Bone marrow (tissue), 2 donors: ENCODE measurements at places on chromosomes 11 and 22.
A peak's percentile ranks its signal among the peaks of the same experiment; 100 is the strongest.

GRCh38 chr11:113248702-113249490 lies 65.5 kb upstream of the TTC12 start:
- DNase-seq = no peak

DNA sequence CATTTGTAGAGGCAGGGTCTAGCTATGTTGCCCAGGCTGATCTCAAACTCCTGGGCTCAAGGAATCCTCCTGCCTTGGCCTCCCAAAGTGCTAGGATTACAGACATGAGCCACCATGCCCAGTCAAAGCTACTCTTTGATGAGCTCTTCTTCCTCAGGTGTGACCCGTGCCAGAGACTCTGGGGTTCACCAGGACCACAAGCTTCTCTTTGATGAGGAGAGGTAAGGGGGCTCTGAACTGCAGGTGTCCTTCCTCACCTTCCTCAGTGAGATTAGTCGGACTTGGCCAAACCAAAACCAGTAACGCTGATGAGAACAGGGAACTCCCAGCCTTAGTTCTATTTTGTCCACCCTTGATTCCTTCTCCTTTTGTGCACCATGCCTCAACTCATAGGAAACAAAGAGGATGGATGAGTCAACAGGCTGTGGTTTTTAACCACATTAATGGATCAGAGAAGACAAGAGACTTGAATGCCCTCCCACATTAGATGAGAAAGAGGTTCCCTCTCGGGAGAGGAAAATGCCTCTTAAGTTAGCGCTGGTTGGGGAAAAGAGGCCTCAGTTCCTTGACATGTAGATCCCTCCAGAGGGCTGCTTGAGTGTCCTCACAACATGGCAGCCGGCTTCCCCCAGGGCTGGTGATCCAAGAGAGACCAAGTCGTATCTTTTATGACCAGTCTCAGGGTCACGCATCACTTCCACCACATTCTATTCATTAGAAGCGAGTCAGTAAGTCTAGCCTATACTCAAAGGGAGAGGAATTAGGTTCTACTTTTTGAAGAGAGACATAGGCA lies 25.7 kb upstream of the CTR9 start:
- DNase-seq = peak; percentile 29

GRCh38 chr22:26302726-26303125 lies 126.3 kb upstream of the ASPHD2 start:
- no peak for DNase-seq

- DNase-seq = no peak
These were observed 87.4 kb upstream of the LRRC55 start for GRCh38 chr11:57094181-57094935.

- DNase-seq = no peak
These were observed 91.8 kb downstream of the TBC1D22A start for GRCh38 chr22:46854125-46854870.

- DNase-seq = no peak
These were observed 77.5 kb downstream of the KCNJ1 start for GRCh38 chr11:128789497-128790150.

DNA sequence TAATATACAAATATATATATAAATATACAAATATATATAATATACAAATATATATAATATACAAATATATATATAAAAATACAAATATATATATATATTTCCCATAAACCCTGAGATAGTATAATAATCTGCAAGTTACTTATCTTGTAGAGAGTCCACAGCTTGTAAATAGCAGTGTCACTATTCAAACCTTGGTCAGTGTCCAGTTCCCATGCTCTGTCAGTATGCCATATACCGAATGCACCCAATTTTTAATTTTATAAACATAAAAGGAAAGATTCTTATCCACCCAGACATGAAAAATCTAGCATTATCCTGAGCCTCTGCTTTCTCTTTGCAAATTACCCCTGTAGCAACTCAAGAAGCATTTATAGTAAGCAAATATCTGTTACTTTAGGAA lies 21.6 kb upstream of the CTSC start:
- DNase-seq = no peak

- DNase-seq = no peak
These were observed 21.8 kb upstream of the DRG1 start for GRCh38 chr22:31377612-31378011.

GRCh38 chr11:63779039-63779438 lies 10.5 kb upstream of the ZFTA start:
- DNase-seq = no peak

DNA sequence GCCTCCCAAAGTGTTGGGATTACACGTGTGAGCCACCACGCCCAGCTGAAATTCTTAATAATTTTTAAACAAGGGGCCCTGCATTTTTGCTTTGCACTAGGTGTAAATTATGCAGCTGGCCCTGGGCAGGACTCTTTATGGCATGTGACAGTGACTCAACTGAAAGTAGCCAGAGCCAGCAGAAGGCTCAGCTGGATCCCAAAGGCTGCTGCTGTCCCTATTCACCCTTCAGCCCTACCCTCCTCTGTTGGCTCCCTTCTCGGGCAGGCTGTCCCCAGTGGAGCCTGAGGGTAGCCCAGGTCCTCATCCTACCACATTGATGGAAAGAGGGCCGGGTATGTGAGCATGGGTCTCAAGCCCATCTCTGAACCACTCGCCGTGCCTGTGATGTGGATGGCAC lies 45.6 kb downstream of the CD82 start:
- no peak for DNase-seq

DNA sequence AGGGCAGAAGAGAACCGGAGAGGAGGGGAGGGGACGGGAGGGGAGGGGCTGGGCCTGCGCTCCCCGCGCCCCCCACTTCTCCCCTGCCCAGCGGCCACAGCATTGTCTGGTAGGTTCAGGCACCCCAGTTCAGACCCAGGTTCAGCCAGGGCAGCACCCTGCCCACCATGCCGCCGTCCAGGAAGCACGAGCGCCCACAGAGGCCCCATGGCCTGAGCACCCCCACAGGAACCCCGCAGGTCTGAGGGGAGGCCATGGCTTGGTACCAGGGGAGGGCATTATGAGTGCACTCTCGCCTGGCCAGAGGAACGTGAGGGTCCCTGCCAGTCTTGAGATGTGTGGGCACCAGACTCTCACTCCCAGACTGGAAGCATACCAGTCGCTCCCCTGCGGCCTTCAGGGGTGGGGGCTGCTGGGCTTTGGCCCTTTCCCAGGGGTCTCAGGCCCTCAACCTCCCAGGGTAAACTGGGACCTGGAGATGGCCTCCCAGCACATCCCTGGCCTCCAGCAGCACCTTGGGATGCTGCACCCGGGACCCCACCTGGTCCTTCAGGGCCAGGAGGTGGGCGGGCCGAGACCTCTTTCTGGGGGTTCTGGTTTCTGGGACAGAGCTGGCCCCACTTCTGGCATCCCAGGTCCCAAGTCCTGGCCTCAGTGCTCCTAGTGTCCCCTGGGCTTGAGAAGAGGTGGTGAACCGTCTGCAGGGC lies 597 bp upstream of the PLXNB2 start:
- DNase-seq = peak; percentile 33

GRCh38 chr22:25496396-25497064 lies 67.9 kb upstream of the GRK3 start:
- no peak for DNase-seq

DNA sequence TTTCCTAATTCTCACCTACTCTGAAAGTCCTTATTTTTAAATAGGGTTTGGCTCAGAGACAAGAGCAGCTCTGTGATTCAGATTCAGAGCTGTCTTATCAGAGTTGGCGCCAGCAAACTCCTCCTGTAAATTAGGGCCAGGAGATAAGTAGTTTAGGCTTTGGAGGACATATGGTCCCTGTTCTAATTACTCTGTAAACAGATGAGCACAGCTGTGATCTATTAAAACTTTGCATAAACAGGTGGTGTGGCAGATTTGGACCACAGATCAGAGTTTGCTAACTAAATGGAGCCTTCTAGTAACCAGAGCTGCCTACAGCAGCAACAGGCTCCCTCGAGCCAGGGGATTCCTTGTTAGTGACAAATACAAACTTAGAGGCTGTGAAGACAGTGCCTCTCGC lies 27.9 kb downstream of the YPEL1 start:
- no peak for DNase-seq

DNA sequence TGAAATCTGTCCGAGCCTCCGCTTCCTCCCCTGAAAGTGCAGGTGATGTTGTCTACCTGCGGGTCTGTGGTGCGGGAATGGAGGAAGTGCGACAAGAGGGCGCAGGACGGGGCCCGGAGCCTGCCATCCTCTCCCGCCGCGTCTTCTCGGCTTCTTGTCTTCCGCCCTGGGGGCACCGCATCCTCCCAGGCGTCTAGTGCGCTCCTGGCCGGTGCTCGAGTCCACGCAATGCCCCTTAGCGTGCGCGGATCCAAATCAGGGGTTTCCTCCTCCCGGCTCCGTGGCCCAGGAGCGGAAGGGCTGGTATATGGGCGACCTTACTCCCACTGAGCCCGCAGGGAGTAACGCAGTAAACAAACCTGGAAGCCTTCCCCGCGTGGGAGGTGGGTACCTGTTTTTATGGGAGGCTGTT lies 405 bp downstream of the SFI1 start:
- no peak for DNase-seq

GRCh38 chr22:43256976-43257545 lies 70.1 kb upstream of the TTLL12 start:
- DNase-seq = no peak

DNA sequence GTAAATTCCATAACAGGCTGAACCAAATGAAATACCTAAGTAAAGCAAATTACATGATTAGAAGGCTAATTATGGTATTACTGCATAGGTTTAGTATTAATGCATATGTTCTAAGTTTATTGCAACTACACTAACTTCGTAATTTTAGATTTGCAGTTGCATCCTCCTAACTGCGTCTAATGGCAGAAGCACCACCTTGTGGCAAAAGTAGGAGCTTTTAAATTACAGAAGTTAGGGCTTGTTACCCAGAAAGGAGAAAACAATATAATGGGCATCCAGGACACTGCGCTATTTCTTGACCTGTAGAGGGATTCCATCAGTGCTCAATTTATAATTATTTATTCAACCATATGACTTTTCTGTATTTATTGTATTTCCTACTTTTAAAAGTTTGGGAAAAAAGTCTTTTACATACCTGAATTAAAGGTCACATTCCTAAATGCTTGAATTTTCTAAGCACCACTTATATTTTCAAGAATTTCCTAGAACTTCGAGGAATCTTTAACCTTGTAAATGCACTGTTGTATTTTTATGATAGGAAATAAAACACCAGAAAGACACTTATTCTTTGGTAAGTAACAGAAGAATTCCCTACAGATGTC lies 16.3 kb upstream of the GPR83 start:
- no peak for DNase-seq

DNA sequence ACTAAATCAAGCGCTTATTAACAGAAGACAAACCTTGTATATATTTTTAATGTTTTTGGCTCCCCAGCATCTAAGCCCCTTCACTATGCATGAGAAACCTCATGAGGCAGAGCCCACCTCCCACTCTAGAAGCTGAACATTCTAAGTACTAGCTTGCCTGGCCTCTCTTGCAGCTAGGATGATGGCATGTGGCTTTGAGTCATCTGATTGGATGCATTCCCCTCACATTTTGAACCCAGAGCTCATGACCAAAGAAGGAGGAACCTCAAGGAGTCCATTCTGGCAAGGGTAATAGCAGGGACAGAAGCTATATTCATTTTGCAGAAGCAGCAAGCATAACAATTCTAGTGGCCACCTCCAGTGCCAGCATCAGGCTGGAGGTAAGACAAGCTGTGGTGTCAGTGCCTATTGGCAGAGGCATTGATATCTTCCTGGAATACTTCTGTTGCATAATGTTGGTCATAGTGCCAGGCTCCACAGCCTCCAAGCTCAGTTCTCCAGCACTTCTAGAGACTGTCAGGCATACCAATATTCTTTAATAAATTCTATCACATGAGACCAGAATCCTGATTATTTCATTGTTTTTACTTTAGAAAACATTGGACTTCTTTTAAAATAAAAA lies 14.2 kb upstream of the ZC3H12C start:
- DNase-seq = no peak

DNA sequence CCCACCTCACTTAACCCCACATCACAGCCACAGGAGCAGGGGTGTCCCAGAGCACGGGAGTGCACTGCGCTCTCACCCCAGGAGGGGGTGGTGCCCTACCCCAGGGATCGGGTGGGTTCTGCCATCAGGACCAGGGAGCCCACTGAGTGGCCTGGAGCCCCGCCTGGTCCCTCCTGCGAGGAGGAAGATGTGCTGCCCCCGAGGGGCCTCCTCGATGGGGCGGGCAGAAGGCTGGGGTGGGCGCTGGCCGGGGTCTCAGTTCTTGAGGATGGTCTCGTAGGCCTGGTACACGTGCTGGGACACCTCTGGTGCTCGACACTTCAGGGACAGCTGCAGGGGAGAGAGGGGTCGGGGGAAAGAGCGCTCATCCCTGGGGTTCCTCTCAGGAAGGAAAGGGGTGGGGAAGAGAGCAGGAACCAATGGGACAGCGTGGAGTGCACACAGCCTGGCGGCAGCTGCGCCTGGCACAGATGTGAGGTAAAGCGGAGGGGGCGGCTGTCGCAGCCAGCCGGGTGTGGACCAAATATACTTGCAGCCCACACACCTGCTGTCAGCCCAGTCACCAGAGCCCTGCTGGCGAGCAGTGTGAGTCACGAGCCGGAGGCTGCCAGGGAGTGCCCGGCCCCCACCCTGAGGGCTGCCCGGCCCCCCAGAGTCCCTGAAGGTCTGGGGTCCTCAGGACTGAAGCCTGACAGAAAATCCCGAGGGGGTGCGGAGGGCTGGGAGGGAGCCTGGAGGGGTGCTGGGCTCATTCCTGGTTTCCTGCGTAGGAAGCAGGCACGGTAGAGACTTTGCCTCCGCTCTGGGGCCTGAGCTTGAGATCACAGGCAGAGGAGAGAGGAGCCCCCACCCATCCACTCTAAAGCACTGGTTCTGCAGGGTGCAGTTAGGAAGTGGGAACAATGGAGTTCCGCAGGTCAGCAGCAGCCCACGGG lies 13.3 kb upstream of the RASL10A start:
- no peak for DNase-seq

GRCh38 chr11:118318581-118319336 lies 14.2 kb downstream of the CD3E start:
- DNase-seq = no peak

GRCh38 chr11:61052182-61052972 lies 49.9 kb upstream of the CD5 start:
- DNase-seq = no peak

DNA sequence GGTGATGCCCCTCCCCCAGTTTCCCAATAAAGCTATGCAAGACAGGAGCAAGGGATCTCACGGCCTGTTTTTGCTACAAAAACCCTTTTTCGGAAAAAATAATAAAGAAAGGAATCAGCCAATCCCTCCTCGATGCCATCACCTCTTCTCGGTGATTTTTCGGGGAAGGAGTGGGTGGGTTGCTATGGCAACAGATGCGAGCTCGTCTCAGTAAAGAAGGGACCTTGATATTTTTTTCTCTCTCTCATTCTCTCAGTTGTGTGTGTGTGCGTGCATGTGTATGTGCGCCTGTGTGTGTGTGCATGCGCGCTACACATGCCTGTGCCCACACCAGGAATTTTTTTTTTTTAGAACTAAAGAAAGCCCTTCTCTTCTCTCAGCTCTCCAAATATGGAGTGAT lies 3.8 kb upstream of the NPAS4 start:
- no peak for DNase-seq
